NCI-H1417 (cell line): ENCODE measurements at places on chromosomes 6 and 20.

DNA sequence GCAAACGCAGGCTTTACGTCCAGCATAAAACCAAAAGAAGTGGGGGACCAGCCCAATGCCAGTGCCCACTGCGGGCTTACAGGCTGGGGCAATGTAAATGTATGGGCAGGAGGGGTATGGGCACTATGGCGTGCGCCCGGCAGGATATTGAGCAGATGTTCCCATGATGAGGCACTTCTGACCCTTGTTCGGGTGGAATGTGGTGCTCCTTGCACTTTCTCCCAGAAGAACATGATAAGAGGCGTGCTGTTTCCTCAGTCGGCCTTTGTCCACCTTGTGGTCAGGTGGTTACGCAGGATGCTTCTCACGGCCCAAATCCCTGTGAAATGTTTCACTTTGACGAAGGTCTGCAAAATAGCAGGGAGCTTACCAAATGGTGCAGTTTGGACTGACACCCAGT, 4.8 kb upstream of the GPR31 start:
- DNase-seq: no peak

GRCh38 chr6:110491644-110492317, 15.4 kb upstream of the SLC22A16 start:
- no peak for DNase-seq

- no peak for DNase-seq
Measured at GRCh38 chr20:56845546-56846086, 216.5 kb downstream of the TFAP2C start.

- peak; percentile 90 for DNase-seq
Measured at GRCh38 chr6:156279261-156279969, 497.8 kb upstream of the ARID1B start.

GRCh38 chr20:32159766-32160221, 47.7 kb downstream of the PLAGL2 start:
- DNase-seq: no peak

DNA sequence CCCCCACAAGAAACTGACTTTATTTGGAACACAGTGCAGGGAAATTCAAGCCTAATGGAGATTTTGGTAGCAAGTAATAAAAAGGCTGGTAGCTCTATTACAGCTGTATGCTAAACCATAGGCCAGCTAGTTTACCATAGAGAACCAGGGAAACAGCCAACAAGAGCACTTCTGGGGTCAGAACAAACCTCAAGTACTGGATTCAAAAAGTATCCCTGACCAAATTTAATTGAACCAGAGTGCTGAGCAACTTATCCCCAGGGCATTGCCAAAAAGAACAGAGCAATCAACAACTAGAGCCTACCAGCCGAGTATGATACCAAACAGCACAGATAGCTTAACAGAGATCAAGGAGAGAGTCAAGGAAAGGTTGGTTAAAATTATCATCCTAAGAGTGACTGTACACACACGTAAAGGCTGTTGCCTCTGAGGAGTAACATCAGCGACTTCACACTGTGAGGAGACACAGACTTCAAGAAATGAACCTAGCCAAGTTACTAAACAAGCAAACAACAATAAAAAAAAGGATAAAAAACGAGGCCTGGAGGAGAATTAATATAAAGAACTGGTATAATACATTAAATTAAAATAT, 11.5 kb upstream of the ASF1A start:
- DNase-seq: no peak
